Left renal cortex interstitium (tissue), 4 donors: ENCODE measurements at places on chromosomes 5 and 9. TPM values are rescaled to one million over a fixed set of nuclear protein-coding genes. Genes with fewer than 3 reads are reported as not detected.

Gene DRD1
- polyA plus RNA-seq = not detected

Gene HCN1
- 0.02 TPM for polyA plus RNA-seq

Gene FABP6
- not detected for polyA plus RNA-seq

Gene OR13C3
- polyA plus RNA-seq = not detected

Gene C9orf153
- 0.54 TPM for polyA plus RNA-seq

Gene EIF4E1B
- 0.06 TPM for polyA plus RNA-seq

Gene IL9
- polyA plus RNA-seq = not detected

Gene PDE6A
- polyA plus RNA-seq = 0.20 TPM

Gene RAD23B
- 129 TPM for polyA plus RNA-seq

Gene CXCL14
- polyA plus RNA-seq = 45.0 TPM

Gene ARSI
- polyA plus RNA-seq = 3.6 TPM

Gene LECT2
- polyA plus RNA-seq = 1.9 TPM

Gene VAV2
- 48.2 TPM for polyA plus RNA-seq

Gene PCDHB15
- 15.2 TPM for polyA plus RNA-seq

Gene MELK
- 21.6 TPM for polyA plus RNA-seq

Gene OR1J2
- not detected for polyA plus RNA-seq

Gene LTC4S
- 6.1 TPM for polyA plus RNA-seq

Gene PTPDC1
- 16.1 TPM for polyA plus RNA-seq

GRCh38 chr5:88746438-88746882 is 136.5 kb downstream of the MEF2C start:
- DNase-seq = no peak

GRCh38 chr5:90071066-90071465 is 338.5 kb downstream of the CETN3 start:
- no peak for DNase-seq

GRCh38 chr5:146962801-146963355 is 84.3 kb upstream of the PPP2R2B start:
- no peak for DNase-seq

- no peak for DNase-seq
Observed at GRCh38 chr5:1536322-1536845, 12.6 kb upstream of the LPCAT1 start.

GRCh38 chr5:110077147-110077546 is 387.4 kb downstream of the MAN2A1 start:
- no peak for DNase-seq

DNA sequence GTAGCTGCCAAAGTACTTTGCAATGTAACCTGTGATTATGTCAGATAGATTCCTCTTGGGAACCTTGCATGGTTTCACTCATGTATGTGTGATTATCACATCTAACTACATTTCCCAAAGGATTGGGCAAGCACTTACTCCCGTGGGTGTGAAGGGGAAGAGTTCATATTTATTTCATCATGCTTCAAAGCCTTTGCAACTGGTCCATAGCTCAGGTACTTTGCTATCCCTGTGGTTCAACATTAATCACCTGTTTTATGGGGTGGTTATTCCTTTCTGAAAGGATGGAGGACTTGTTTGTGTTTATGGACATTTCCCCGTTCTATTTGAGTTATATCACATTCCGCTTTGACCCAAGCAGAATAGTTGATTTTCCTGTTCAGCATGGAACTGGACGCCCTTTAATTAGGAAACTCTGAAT is 13.6 kb upstream of the ERMP1 start:
- no peak for DNase-seq

DNA sequence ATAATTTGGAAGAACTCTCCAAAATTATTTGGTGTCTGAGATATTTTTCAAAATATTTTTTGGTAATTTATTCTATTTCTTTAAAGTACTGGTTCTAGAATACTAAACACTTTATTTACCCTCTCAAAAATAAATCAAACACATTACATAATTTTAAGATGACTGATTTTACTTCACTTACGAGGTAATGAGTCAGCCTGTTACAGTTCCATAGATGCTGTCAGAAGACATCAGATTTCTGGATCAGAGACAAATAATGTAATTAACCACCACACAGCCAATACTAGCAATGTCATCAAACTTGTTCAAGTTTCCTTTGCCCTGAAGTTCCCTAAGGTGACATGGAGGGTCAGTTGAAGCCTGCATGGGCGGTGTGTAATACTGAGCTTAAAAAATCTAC is 106.1 kb upstream of the CDH9 start:
- no peak for DNase-seq

DNA sequence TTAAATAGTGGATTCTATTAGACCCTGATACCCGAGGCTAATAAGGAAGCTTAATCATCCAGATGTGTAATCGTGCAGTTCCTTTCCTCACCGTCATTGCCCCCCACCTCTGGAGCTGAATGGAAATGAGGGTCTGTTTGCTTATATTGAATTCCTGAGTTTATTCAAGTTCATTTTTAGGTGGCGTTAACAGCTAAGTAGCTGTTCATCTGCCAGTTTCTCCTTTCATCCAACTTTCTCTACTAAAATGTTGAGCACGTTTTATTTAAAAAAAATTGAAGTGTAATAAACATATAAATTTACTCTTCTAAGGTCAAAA is 291.0 kb downstream of the DOCK8 start:
- DNase-seq = no peak

- no peak for DNase-seq
Observed at GRCh38 chr9:136944212-136944518, 373 bp downstream of the FBXW5 start.

- DNase-seq = no peak
Observed at GRCh38 chr9:73114958-73115357, 36.7 kb upstream of the ANXA1 start.

GRCh38 chr5:141915881-141916336 is 7.8 kb upstream of the DELE1 start:
- no peak for DNase-seq

DNA sequence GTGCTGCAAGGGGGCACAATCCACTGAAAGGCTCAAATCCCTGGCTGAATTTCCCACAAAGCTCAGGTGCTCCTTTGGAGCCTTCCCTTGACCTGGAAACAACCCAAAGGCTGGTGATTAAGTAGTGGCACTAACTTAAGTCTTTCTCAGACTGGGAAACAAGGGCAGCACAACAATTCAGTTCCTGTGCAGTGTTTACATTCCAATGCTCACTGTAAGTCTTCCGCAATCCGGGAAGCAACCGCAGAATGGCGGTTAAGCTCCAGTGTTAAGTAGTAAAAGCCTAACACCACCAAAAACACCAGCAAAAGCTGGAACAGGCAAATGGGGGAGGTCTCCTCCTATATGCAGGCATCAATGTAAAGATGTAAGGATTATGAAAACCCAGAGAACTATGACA is 117.2 kb downstream of the TRPM3 start:
- no peak for DNase-seq

- DNase-seq = no peak
Observed at GRCh38 chr9:137243626-137244485, 2.8 kb downstream of the TUBB4B start.

DNA sequence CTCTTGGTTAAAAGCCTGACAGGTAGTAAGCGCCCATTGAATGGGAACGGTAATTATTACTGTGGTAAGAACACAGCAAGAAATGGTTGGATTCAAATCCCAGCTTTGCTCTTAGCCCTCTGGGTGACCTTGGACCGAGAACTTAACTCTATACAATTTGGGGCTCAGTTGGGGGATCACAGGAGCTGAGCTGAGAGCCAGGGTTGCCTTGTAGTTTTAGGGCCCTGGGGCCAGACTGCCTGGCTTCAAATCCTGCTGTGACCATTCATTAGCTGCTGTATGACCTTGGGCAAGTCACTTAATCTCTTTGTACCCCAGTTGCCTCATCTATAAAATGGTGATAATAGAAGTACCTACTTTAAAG is 87.4 kb upstream of the SH3PXD2B start:
- DNase-seq = no peak

GRCh38 chr9:33289936-33290246 is 425 bp upstream of the NFX1 start:
- DNase-seq = no peak

- DNase-seq = no peak
Observed at GRCh38 chr9:76984486-76984885, 35.0 kb upstream of the FOXB2 start.

GRCh38 chr5:150596826-150597225 is 43.6 kb upstream of the SYNPO start:
- DNase-seq = no peak

GRCh38 chr9:37919956-37920335 is 16.0 kb upstream of the SLC25A51 start:
- DNase-seq = no peak

- DNase-seq = no peak
Observed at GRCh38 chr9:121704281-121704680, 52.8 kb downstream of the DAB2IP start.

DNA sequence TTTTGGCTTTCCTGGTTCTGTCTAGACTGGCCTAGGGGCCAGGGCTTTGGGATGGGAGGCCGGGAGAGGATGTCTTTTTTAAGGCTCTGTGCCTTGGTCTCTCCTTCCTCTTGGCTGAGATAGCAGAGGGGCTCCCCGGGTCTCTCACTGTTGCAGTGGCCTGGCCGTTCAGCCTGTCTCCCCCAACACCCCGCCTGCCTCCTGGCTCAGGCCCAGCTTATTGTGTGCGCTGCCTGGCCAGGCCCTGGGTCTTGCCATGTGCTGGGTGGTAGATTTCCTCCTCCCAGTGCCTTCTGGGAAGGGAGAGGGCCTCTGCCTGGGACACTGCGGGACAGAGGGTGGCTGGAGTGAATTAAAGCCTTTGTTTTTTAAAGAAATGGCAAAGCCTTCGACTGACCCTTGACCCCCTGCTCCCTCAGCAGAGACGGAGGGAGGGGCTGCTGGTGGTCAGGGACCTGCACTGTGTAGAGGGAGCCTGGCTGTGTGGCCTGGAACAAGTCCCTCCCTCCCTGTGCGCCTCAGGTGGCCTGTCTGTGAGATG is 11.1 kb downstream of the FPGS start:
- DNase-seq = no peak

GRCh38 chr9:98995059-98995671 is 51.5 kb downstream of the COL15A1 start:
- no peak for DNase-seq

GRCh38 chr9:36780186-36780585 is 207.5 kb downstream of the MELK start:
- no peak for DNase-seq

DNA sequence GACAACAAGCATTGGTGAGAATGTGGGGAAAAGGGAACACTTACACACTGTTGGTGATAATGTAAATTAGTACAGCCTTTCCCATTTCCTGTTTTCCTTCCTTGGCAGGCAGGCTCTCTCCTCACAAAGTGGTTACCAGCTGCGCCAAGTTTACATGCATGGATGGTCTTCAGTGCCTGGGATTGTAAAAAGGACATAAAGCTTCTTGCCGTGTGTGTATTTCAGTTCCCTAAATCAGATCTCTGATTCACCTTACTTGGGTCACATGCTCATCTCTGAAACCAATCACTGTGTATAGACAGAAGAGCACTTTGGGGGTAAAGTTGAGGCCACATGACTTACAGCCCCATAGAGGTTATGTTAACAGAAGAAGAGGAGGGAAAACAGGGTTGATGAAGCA is 92.8 kb downstream of the CAVIN4 start:
- peak; percentile 6 for DNase-seq

DNA sequence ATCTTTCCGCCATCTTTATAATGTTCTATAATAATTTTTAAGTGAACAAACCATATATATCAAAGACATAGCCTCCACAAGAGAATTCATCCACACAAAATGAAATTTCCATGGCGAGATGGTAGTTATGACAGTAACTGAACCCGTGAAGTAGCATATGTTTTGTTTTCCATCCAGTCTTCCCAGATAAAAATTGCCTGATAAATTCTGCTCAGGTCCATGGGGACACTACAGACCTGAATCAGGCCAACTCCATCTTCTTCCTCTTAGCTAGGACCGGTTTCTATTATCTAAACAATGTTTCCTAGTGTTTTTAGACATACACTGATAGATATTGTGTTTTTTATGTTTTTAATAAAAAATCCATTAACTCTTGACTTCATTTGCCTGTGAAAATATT is 235.7 kb downstream of the PLK2 start:
- DNase-seq = no peak

GRCh38 chr5:77133061-77133758 is 46.1 kb upstream of the ZBED3 start:
- DNase-seq = no peak

GRCh38 chr5:127306647-127307046 is 16.1 kb downstream of the MEGF10 start:
- no peak for DNase-seq

DNA sequence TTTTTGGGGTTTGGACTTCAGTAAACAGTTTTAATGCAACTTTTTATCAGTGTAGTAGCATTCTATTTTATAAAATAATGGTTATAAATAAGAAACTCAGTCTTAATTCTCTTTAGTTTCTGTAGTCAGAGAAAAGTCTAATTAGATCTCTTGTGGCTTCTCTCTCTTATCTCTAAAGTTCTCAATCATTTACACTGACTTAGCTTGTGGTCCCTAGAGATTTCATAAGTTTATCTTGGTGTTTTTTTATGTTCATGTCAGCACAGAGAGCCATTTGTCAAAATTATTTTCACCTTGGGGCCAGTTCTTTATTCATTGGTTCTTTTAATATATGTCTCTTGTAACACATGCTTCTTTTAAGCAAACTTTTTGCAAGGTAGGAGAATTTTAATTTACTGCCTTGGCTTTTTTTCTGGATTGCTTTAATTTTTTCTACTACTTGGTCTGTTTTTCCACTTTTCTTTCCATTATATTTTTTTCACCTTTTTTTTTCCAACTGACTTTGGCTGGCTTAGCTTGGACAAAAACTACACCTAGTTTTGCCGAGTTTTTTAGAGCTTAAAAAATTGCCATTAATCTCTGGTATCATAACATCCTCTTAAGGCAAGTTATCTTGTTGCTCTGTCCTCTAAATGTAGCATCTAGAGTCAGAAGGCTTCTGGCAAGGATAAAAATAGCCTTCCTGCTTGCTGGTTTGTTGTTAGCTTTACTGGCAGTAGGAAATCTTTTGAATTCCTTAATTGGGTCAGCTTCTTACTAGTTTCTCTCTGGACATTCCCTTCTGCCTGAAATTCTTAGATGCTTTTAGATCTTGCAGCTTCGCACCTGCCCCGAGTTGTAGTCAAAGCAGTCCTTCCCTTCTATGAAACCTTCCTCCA is 35.3 kb downstream of the CPEB4 start:
- DNase-seq = no peak

- DNase-seq = no peak
Observed at GRCh38 chr5:32504329-32504988, 59.9 kb upstream of the ZFR start.
